Femur (tissue), 1 donor: ENCODE measurements at places on chromosomes 5 and 9.
A peak's percentile ranks its signal among the peaks of the same experiment; 100 is the strongest.

- peak; percentile 98 for DNase-seq
These were observed 36.2 kb downstream of the SH3PXD2B start for GRCh38 chr5:172417983-172418630.

- no peak for DNase-seq
These were observed 58.1 kb upstream of the TMEM215 start for GRCh38 chr9:32725066-32725860.

DNA sequence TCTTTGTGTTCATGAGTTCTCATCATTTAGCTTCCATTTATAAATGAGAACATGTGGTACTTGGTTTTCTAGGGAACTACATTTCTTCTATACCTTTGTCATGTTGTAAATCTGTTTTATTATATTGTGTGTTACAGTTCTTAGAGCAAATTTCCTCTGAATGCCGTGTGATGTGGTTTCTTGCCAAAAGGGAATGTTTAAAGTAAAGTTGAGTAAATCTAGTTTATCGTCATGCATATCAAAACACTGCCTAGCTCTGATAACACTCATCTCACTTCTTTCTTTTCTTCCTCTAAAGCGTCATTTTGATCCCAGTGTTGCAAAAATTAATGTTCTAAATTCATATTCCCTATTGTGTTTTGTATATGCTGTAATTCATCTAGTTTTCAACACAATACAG is 295.4 kb upstream of the HAPLN1 start:
- no peak for DNase-seq

- no peak for DNase-seq
These were observed 6.2 kb upstream of the CERCAM start for GRCh38 chr9:128414461-128414860.

DNA sequence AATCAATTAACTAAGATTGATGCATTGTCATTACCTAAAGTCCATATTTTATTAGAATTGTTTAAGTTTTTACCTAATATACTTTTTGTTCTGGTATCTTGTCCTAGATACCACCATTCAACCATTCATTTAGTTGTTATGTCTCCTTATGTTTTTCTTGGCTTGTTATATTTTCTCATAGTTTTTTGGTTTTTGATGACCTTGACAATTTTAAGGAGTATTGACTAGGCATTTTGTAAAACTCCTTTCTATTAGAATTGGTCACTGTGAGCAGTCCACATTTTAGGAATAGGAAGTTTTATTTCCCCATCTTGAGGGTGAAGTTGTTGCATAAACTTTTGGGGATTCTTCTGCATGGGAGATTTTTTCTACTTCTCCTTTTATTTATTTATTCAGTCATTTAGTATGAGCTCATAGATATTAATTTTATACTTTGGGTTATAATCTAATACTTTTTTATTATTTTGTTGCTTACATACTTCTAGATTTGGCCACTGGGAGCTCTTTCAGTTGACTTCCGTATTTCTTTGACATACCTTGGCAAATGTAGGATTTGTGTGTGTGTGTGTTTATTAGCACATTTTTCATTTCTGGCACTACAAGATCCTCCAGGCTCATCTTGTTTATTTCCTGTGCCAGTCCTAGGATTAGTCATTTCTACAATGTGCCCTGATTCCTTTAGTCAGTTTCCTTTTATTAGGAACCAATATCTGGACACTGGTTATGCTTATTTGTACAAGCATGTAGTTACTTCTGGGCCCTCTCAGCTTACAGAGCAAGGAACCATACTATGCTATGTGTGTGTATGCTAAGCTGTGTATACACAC is 134.9 kb upstream of the CDKN2B start:
- no peak for DNase-seq

DNA sequence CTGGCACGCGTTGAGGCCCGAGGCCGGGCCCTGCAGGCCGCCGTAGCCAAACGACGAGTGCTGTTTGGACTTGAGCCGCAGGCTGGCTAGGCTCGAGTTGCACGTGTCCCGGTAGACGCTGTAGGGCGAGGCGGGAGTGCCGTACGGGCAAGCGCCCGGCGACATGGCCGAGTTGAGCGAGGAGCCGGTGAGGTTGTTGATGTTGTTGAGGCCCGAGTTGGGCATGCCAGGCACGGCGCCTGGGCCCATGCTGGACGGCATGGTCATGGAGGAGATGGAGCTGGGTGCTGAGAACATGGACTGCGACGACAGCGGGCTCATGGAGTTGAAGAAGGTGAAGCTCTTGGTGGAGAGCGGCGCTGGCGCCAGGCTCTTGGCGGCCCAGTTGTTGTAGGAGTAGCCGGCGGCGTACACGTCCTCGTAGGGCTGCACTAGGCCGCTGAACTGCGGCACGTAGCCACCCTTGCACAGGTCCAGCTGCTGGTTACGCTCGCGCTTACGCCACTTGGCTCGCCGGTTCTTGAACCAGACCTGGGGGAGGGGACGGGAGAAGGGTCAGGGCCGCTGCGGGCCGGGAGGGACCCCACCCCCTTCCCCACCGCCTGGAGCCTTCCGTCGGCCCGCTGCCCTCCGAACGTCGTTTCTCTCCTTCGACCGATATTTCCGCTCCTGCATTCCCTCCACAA is 5.1 kb downstream of the PITX1 start:
- DNase-seq = peak; percentile 56

DNA sequence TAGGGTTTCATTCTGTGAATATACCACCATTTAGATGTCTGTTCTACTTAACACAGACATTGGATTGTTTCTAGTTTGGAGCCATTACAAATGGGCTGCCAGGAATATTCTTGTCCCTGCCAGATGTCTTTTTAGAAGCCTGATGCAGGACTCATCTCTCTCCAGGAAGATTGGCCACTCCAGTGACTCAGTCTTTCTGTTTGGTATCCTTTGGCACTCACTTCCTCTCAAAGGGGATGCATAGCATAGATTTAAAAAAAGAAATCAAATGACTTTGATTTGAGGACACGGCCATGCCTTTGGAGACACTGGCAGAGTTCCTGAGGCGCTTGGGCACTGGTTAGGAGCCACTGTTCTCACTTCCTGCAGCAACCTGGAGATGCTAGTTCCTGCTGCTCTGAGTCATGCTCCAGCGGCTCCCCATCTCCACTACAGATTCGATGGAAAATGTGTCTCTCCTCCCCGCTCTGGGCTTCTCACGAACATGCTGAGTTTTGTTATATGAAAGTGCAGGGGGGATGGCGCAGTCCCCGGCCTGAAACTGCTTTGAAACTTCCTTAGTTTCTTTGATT is 3.5 kb upstream of the ZNF366 start:
- DNase-seq = peak; percentile 85

DNA sequence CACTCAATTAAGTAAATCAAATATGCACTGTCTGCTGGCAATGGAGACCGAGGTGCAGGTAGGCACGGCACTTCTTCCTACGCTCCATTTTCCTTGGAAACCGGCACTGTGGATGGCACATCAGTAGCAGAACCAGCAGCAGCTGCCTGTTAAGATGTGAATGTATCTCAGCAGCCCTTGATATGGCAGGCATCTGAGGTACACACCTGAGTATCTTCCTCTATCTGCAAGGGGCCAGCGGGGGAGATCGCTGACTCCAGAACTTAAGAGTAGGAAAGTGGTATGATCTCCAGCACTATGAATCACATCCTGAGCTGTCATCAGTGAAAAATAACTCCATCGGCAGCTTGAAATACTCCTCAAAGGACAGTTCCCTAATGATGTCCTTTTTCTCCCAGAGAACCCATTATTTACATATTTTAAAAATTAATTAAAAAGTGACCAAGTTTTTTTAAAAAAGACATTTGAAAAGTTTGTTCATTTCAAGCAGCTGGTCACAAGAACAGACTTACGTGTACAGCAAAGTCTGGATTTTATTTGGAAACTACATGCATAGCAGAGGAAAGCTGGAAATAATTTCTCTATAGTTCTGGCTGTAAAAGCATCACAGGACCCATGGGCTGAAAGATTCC is 97.1 kb downstream of the ADAMTS12 start:
- no peak for DNase-seq

GRCh38 chr9:131661568-131662288 is 78.1 kb downstream of the RAPGEF1 start:
- DNase-seq = no peak

- no peak for DNase-seq
These were observed 238.6 kb upstream of the TMEM161B start for GRCh38 chr5:88507261-88507660.

DNA sequence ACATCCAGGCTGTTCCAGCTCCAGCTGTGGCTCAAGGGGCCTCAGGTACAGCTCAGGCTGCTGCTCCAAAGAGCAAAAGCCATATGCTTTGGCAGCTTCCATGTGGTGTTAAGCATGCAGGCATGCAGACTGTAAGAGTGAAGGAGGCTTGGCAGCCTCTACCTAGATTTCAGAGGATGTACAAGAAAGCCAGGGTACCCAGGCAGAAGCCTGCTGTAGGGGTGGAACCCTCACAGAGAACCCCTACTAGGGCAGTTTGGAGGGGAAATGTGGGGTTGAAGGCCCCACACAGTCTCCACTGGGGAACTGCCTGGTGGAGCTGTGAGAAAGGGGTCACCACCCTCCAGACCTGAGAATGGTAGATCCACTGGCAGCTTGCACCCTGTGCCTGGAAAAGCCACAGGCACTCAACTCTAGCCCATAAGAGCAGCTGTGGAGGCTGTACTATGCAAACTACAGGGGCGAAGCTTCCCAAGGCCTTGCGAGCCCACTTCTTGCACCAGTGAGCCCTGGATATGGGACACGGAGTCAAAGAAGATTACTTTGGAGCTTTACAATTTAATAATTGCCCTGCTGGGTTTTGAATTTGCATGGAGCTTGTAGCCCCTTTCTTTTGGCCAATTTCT is 14.3 kb upstream of the SLC22A5 start:
- no peak for DNase-seq

DNA sequence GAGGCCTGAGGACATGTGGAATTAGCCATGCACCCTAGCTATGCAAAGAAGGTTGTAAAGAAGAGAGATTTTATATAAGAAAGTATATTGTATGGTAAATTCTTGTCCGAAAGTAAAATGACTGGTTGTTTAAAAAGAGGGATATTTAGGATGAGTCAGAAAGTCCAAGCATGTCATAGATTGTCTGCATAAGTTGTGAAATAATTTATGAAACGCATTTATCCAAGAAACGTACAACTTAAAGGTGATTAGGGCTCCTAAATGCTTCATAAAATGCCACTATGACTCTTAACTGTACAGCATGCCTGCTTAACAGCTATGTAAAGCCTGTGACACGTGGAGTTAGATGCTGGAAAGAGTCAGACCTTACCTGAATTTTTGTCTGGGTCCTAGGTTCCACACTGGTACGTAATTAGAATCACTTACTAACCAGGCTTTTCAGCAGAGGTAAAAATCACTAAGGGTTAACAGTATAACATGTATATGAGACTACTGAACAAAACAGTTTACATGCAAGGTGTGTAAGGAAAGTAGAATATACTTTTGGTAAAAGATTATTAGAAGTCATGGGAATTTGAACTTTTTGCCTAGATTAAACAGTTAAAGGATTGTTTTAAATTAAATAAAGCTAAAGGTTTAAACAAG is 37.0 kb upstream of the ARL15 start:
- DNase-seq = no peak

- peak; percentile 49 for DNase-seq
These were observed 62.2 kb upstream of the ADAMTS2 start for GRCh38 chr5:179407191-179408175.

DNA sequence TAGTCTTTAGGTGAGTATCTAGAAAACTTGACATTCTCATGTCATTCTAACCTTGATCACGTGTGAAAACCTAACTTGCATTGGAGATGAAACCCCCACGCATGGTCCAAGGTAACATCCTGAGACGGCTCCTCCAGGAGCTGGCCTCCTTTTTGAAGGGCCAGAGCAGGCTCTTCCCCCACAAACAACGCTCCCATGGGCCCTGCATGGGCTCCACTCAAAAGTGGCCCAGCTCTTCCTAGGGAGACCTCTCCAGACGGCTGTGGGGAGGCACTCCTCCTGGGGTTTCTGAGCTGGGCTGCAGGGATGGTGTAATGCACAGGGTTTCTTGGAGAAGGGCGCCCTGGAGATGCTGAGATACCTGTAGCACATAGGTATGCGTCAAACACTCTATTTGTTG is 296.2 kb upstream of the IRX1 start:
- DNase-seq = no peak

DNA sequence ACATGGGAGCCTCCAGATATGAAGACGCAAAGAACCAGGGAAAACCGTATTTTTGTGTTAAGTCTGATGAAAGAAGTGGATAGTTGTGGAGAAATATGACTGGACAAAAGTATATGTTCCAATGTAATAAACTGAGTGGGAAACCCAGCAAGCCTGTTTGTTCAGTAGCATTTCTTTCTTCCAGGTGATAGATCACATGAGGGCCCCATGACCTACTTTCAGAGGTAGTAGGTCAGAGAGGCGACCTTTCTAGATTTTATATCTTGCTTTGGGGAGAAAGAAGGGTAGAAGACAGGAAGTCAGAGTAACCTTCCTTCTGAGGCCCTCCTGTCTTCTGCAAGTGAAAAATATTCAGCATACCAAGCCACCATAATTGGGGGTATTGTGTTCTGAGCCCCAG is 31.5 kb downstream of the CCDC171 start:
- DNase-seq = no peak

DNA sequence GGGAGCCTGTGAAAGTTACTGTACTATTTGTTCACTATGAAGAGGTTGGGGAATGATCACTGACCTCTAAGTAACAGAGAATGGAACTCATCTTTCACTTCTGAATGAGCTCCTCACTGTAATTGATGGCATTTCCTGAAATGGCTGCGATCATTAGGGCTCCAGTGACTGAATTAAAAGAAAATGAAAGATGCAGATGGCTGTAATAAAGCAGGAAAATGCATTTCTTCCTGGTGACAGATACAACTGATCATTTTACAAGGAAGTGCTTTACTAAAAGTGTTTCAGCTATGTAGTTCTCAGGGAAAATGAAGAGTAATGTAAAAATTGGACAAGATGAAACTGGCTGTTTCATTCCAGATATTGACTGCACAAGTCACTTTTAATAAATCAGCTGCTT is 1200.6 kb upstream of the NUDT12 start:
- DNase-seq = no peak

DNA sequence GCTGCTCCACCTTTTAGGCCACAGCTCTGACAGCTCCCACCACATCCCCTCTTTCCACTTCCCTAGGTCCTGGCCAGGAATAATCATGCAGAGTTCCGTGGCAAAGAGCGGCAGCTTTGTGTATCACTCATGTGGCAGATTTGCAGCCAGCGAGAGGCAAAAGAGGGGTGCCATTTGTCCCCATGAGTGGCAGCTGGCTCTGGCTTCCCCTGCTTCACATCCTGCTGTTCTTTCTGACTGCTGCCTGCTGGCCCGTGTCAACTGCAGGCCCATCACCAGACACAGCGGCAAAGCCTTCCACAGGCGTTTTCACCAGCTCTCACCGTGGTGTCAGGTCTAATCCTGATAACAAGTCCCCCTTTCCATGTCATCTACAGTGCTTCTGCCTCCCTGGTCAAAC is 430.6 kb upstream of the DAP start:
- DNase-seq = no peak

GRCh38 chr5:178337334-178337741 is 104.7 kb upstream of the PHYKPL start:
- no peak for DNase-seq

DNA sequence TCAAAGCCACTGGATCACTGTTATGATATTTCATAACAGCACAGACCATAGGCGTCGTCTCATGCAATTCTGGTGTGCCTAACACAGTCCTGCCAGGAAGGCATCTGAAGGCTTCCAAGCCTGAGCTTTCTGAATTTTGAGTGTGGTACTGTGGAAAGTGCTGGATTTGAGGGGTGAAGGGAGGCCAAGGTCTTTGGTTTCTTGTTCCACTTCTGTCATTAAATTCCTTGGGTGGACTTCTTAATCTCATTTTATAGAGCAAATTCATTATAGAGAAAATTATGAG is 441.3 kb upstream of the PIK3R1 start:
- DNase-seq = no peak
